Right atrium auricular region (tissue), 2 donors: ENCODE measurements at places on chromosomes 13 and 19.

GRCh38 chr19:34375598-34375997 is 10.6 kb downstream of the GPI start:
- DNase-seq = no peak

DNA sequence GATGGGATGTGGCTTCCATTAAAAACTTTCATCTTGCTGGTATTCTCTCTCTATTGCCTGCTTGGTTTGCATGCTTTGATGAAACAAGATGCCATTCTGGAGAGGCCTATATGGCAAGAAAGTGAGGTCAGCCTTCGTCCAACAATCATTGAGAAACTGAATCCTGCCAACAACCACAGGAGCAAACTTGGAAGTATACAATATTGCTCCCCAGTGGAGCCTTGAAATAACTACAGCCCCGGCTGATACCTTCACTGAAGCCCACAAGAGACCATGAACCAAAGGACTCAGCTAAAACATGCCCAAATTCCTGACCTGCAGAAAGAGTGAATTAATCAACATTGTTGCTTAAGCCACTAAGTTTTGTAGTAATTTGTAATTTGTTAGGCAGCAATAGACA is 82.5 kb upstream of the FGF14 start:
- DNase-seq = no peak

- DNase-seq = no peak
Measured at GRCh38 chr13:74562381-74562780, 428.2 kb upstream of the KLF12 start.

GRCh38 chr19:46033401-46033800 is 7.4 kb downstream of the IGFL4 start:
- DNase-seq = peak; percentile 43

GRCh38 chr13:113539822-113540221 is 44.7 kb upstream of the TFDP1 start:
- no peak for DNase-seq
